HT-29 (cell line): ENCODE measurements at places on chromosomes 4 and X. TPM values are rescaled to one million over a fixed set of nuclear protein-coding genes. Genes with fewer than 3 reads are reported as not detected.
A peak's percentile ranks its signal among the peaks of the same experiment; 100 is the strongest.

DNA sequence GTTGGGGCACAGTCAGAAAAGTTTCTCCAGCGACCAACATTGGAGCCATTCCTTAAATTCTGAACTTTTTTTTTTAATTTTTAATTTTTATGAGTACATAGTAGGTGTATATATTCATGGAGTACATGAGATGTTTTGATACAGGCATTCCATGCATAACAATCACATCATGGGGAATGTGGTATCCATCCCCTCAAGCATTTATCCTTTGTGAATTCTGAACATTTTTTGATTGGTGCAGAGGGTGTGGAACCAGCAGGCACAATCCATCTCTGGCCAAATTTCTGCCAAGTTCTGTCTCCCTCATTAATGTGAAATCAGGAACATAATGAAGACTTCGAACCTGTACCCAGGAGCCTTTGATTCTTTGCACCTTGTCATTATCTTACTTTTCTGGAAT is 267.0 kb downstream of the FRMPD4 start:
- no peak for DNase-seq

- peak; percentile 60 for DNase-seq
Measured at GRCh38 chr4:41887821-41888686, 47.2 kb upstream of the TMEM33 start.

DNA sequence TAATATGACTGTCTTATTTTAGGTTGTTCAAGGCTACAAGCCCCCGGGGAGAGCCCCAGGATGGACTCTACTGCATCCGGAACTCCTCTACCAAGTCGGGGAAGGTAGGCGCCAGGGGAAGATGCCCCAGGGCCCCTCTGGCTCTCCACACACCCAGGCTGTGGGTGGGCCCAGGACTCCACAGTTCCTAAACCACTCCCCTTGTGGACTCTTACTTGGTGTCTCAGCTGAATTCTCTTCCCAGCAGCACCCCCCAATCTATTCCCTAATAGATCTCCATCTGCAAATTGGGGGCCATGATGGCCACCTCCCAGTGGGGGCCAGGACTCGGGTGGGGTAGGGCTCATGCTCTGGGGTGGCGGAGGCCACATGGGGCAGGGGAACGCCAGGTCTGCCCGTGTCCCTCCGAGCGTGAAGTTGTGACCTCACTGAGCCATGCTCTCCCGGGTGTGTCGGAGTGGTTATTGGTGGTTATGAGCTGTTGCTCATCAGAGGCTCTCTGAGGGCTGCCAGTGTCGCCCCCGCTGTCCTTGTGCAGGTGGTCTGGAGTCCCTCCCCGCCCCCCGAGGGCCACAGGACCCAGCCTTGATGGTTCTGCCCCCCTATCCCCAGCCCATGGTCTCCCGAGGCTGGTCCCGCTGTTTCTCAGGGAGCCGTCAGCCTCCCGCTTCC is 11.2 kb upstream of the ADD1 start:
- DNase-seq: no peak

DNA sequence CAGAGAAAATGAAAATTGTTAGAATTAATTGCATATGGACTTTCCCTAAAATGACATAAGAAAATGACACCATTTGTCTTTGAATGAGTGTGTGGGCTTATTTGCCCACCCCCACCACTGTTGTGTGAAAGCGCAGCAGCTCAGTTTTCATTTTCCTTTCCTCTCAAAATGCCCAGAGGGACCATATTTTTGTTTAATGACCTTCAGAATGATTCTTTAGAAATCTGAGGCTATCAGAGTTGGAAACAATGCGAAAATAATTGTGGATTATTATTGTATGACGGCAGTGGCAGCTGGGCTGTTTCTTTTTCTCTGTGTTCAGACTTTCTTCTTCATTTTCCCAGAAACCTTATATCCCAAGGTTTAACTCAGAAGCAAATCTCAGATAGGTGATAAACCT is 44.6 kb upstream of the TEX13A start:
- DNase-seq: no peak

DNA sequence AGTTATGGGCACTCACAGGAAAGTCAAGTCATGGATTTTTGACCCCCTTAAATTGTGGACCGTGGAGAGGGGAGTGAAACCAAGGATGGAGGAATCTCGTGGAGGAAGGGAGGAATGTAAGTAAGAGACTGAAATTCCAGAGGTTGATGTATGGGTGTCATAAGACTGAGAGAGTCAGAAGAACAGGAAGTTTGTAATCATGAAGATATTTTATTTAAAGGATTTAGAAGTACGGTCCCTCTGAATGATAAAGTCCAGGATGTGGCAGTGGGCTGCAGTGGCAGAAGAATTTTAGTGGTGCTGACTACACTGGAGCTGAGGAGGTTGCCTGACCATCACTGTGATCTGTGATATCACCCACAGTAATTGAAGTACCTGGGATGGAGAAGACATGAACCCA is 57.8 kb downstream of the DCLK2 start:
- no peak for DNase-seq

GRCh38 chr4:40686081-40686913 is 56.6 kb upstream of the RBM47 start:
- no peak for DNase-seq

DNA sequence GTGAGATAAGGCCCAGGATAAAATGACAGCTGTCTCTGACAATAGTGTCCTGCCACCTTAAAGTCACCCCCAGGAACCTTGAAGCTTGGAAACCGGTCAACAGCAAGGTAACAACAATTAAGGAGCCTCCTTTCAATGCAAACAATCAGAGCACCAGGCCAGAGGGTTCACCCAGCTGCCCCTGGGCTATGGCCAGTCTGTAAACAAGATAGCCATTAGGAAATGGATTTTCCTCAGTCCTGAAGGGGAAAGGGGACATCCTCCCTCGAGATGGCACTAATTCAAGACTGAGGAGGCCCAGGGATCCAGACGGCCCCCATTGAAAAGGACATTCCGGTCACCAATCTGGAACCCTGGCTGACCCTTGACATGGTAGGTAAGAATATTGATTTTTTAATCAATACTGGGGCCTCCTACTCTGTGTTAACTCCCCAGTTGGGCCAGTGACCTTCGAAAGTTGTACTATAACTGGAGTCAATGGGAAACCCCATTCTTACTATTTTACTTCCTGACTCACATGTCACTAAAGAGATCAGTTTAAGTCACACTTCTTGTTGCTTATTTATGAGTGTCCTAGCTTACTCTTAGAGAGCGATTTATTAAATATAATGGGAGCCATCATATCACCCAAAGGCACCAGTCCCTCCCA is 61.7 kb upstream of the CT45A1 start:
- no peak for DNase-seq

DNA sequence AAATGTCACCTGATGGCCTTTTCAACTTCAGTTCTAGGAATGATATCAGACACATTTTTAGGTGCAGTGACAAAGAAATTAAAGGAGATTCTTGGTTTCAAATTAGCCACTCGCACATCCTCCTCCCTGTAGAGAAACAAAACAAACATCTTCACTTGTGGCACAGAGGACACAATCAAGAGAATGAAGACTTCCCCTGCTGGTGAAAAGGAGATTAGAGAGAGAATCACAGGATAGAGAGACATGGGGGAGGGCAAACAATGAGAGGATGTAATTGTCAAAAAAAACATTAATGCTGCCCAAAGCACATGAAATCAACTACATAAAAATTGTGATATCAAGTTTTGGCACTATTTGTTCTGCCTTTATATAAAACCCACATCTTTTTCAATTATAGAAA is 34.5 kb downstream of the ACE2 start:
- DNase-seq: no peak

DNA sequence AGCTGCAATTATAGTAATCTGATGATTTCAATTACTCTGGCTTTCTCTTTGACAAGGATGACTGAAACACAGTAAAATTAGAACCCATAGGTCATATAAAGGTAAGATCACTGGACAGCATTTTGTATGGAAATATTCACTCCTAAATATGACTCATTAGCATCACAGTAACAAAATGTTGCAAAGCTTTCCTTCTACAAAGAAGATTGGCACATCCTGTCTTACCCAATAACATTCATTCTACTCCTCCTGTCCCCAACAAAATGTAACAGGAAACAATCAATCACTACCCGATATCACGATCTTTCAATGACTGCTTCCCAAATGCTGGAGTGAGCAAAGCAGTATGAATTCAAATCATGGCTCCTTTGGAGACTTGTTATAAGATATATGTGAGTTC is 95.3 kb downstream of the FANCB start:
- DNase-seq: no peak

GRCh38 chrX:54808109-54808604 is 612 bp downstream of the MAGED2 start:
- peak; percentile 16 for DNase-seq

DNA sequence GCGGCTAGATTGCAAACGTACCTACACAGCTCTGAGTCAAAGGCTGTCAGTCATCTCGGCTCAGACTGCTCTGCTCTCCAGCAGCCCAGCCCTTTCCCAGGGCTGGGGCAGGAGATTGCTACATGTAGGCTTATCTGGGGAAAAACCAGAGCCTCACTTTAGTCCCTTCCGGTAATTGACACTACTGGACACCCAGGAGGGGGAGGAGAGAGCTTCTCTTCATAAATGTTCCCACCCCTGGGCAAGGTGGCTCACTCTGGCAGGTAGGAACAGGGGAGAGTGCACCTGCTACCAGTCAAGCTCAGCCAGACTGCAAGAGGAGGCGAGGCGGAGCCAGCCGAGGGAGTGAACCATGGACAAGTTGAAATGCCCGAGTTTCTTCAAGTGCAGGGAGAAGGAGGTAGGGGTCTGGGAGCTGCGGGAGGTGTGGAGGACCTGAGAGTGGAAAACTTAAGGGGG is at the start of gene SLC6A14:
Gene SLC6A14 (plus strand): TSS at position 249 of the 459 bp plus-strand sequence. CDS start 104 bp downstream, at position 353.
- peak; percentile 50 for DNase-seq

GRCh38 chr4:28062562-28062961 is 1201.9 kb downstream of the STIM2 start:
- no peak for DNase-seq

DNA sequence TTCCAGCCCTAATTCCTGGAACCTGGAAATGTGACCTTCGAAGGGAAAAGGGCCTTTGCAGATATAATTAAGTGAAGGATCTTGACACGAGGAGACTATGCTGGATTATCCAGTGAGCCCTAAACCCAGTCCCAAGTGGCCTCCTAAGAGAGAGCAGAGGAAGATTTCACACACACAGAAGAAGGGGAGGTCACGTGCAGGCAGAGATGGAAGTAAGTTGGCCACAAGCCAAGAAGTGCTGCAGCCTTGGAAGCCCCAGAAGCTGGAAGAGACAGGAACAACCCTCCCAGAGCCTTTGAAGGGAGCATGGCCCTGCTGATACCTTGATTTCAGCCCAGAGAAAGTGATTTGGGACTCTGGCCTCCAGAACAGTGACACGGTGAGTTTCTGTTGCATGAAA is 51.9 kb downstream of the EVC2 start:
- DNase-seq: no peak

DNA sequence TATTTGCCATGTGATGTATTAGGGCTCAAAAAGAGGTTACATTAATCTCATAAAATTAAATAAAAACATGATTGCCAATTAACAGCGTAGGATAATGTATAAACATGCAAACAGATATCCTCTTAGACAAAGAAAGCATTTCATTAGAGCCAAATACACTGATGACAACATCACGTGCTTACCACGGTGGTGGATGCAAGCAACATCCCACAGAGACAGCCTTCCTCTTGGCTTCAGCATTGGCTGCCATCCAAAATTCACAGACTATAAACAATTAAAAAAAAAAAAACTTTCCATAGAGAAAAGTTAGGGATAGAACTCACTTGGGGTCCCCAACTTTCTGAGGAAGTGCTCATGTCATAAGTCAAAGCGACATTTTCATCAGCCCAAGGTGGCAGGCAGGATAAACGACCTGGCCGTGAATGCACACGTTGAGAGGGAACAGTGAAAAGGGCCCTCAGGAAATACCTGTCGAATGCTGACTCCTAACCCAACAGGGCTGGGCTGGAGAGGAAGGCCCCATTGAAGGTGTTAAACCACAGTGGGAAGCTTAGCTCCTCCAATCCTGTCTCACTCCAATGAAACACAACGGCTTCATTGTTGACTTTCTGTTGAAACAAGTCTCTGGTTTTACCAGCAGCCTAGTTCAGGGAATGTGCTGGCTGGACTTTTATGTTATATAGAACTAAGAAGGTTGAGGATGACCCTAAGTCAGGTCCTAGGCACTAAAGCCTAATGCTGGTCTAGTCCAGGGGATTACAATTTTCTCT is 48.4 kb downstream of the IDS start:
- DNase-seq: no peak

DNA sequence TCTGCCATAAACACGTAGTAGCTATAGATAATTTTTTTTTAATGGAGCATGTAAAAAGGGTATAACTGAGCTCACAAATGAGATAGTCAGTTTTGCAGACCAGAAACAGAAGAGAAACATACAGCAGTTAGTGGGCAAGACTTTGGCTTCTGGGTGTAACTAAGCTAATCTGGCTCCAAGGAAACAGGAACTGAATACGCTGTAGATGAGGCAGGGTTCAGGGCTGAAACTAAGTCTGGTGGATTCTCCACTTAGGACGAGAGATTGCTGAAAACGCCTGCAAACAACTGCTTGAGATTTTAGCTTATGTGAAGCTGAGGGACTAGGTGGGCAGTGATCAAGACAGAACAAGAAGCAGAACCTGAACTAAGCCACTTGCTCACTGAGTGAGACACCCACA is 91.7 kb downstream of the SMIM20 start:
- DNase-seq: no peak

DNA sequence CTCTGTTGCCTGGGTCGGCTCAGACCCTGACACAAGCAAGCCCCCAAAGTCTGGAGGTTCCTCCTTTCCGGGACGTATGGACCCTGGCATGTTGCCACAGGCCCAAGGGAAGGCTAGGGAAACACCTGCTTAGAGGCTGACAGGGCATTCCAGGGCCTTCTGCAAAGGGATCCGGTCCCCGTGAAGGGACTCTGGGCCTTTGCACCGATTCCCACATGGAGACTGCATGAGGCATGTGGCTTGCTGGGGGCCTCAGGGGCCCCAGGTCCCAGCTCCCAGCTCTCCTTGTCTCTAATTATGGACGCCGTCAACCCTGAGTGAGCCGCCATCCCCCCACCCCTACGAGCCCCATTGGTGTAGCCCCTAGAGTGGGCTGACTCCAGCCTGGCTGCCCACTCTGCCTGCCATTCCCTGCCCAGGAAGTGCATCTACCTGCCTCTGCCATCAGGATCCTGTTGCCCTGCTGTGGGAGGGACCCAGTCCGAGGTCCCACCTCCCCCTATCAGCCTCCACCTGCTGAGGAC is 4.2 kb upstream of the RGS12 start:
- no peak for DNase-seq

DNA sequence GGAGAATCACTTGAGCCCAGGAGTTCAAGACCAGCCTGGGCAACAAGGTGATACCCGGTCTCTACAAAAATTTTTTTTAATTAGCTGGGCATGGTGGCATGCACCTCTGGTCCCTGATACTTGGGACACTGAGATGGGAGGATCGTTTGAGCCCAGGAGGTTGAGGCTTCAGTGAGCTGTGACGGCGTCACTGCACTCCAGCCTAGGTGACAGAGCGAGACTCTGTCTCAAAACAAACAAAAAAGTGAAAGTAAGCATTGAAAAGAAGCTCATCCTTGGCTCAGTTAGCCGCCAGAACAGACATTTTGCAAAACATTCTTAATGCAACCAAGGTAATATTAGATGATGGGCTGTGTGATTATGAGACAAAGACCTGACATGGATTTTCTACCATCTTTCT is 223.3 kb upstream of the VCX3A start:
- DNase-seq: no peak

GRCh38 chr4:167088115-167088514 is 146.2 kb downstream of the SPOCK3 start:
- DNase-seq: no peak

Gene FMR1
- 24.8 and 29.6 TPM in 2 replicates for total RNA-seq

Gene USP17L21
- not detected in 2 replicates for total RNA-seq

Gene MAGEB10
- total RNA-seq: not detected in 2 replicates

Gene TCEAL4
- total RNA-seq: 2.2 and 3.2 TPM in 2 replicates

Gene RBMXL3
- not detected in 2 replicates for total RNA-seq

Gene XAGE1B
- not detected in 2 replicates for total RNA-seq

Gene ARHGEF6
- not detected in 2 replicates for total RNA-seq

Gene MAGEA8
- not detected in 2 replicates for total RNA-seq
